CD4-positive, alpha-beta T cell treated with Interleukin-6 at 100 ng/mL for 8 hours (primary cell): ENCODE measurements at places on chromosomes 6 and 20.

GRCh38 chr6:53080813-53081212, 15.6 kb downstream of the FBXO9 start:
- DNase-seq: no peak

DNA sequence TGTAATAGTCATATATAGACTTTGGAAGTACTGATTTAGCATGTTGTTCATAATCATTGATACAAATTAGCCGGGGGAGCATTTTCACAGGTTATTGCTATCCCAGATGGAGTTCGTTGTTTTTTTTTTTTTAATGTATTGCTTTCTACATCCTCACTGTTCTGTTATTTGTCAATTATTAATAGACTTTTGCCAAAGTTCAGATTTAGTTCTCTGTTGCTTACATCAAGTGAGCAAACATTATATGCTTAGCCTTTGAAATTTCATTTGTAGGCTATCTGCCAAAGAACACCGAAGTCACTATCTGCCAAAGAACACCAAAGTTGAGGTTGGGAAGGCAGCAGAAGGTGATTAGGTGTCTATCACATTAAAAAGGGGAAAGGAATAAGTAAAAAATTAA, at the start of gene HAO1:
HAO1 (minus strand) TSS at position 118 of the 400 bp plus-strand sequence; CDS start at position 82, 36 bp downstream.
- DNase-seq: no peak

GRCh38 chr6:158762787-158763433, 56.3 kb downstream of the EZR start:
- DNase-seq: no peak

GRCh38 chr20:17225851-17226409, 910 bp upstream of the PCSK2 start:
- no peak for DNase-seq

DNA sequence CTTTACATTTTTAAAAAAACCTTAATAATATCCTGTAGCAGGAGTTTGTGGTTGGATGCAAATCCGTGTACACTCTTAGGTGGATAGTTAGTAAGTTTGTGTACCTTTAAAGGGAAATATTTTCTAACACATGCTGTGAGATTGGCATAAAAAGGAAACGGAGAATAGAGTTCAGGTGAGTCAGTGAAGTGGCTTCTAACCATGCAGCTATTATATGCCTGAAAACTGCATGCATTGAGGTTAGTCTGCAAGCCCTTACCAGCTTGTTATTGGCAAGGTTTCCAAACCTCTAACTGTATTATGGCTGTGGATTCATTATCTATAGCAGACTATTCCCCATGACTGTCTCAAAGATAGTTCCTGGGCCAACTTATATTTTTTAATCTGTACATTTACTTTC, 420.6 kb upstream of the MMS22L start:
- DNase-seq: no peak
